Tibial nerve (tissue), 4 donors: ENCODE measurements at places on chromosomes 11 and 22.

DNA sequence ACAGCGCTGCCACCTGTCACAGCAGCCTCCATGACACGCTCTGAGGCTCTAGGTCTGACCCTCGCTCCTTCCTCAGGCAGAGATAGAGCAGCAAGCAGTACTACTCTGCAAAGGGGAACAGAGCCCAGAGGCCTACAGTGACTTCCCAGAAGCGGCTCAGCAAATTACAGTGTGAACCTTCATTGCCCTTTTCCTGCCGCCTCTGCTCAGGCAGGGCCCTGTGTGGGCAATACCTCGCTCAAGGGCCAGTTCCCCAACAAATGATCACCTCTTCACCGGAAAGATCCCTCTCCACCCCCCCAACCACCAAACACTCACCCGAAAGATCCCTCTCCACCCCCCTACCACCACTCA, 12.3 kb downstream of the KIAA0930 start:
- no peak for DNase-seq

GRCh38 chr11:45355706-45356041, 69.5 kb upstream of the SYT13 start:
- DNase-seq = no peak

DNA sequence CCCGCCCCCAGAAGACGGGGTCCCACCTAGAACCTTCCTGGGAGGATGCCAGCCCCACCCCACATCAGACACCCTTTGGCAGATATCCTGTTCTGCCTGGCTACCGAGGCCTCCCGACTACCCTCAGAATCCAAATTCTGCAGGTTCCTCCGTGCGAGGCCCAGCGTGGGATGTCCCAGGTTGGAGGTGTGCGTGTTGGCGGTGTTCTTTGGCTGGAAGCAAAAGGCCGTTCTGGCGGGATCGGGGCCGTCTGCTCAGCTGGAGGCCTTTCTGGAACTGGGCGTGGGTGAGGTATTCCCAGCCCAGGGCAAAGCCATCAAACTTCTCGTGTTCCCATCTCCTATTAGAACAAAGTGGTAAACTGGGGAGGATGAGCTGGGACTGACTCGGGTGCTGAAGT, 32.6 kb downstream of the NUP50 start:
- DNase-seq = no peak

DNA sequence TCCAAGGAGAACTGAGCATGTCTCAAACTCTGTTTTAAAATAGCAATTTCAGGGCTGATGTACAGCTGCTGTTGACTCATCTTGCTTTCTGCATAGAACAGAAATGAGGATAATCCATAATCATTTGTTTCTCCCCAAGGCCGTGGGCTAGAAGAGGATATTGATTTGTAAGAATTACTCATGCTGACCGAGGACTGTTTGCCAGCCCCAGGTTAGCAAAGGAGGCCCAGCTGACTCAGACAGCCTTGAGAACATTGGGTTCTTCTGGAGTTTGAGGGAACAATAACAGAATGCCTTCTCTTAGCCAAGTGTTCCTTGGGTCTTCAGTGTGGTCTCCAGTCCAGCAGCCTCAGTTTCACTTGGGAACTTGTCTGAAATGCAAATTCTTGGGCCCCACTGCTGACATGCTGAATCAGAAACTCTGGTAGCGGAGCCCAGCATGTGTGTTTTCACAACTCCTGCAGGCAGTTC, 92.0 kb downstream of the ZC3H12C start:
- no peak for DNase-seq

GRCh38 chr22:43388420-43388851, 23.4 kb upstream of the MPPED1 start:
- peak; percentile 78 for DNase-seq

DNA sequence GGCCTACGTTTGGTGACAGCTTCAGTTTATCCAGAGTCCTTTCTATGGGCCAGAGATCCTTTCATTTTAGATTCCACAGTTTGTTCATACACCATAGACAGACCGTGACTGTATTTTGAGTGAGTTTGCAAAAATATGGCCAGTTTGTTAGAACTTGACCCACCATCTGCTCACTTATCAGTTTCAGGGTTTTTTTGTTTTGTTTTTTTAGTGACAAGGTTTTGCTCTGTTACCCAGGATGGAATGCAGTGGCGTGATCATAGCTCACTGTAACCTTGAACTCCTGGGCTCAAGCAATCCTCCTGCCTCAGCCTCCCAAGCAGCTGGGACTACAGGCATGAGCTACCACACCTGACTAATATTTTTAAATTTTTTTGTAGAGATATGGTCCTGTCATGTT, 9.1 kb upstream of the CKAP5 start:
- no peak for DNase-seq

GRCh38 chr22:24410110-24410856, 17.1 kb upstream of the ADORA2A start:
- DNase-seq = no peak

- DNase-seq = peak; percentile 11
Measured at GRCh38 chr22:44582016-44582415, 84.0 kb upstream of the RTL6 start.

DNA sequence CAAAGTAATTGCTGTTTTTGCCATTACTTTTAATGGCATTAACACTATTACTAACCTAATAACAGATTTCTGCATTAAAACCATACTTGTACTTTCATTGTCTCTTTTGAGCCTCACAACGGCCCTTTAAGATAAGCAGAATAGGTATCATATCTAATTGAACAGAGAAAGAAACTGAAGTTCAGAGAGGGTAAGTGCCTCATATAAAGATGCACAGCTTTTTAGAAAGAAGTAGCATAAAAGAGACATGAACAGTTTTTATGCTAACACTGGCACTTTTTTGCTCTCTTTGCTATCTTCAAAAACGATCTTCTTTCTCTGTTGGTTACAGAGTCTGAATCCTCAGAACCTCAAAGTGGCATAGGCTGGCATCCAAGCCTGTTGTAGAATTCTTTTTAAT, 102.9 kb upstream of the OR5AK2 start:
- no peak for DNase-seq

- DNase-seq = peak; percentile 36
Measured at GRCh38 chr11:12377106-12377823, at the start of gene PARVA. PARVA (plus strand) TSS chr11:12377571; CDS start chr11:12377648, 77 bp downstream.

DNA sequence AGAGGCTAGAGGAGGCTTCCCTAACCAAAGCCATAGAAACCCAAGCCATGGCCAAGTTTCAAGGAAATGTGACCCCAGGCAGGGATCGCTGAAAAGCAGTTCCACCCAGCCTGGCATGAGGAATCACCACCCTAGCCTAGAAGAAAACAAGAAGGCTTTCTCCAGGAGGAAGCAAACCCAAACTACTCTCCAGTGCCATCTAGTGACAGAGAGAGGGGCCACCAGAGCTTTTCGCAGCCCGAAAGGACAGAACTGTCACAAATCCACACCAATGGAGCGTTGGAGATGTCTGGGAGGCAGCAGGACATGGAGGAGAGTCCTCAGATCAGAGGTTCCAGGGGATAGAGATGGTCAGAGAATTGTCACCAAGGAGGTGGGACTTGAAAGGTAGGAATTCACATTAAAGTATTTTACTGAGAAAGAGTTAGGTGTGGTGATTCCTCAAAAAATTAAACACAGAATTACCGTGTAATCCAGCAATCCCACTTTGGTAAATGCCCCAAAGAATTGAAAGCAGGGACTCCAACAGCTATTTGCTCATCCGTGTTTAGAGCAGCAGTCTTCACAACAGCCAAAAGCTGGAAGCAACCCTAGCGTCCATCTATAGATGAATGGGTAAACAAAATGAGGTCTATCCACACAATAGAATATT, 67.3 kb upstream of the NUP50 start:
- peak; percentile 54 for DNase-seq

- no peak for DNase-seq
Measured at GRCh38 chr11:6307876-6308275, 12.4 kb downstream of the CAVIN3 start.

DNA sequence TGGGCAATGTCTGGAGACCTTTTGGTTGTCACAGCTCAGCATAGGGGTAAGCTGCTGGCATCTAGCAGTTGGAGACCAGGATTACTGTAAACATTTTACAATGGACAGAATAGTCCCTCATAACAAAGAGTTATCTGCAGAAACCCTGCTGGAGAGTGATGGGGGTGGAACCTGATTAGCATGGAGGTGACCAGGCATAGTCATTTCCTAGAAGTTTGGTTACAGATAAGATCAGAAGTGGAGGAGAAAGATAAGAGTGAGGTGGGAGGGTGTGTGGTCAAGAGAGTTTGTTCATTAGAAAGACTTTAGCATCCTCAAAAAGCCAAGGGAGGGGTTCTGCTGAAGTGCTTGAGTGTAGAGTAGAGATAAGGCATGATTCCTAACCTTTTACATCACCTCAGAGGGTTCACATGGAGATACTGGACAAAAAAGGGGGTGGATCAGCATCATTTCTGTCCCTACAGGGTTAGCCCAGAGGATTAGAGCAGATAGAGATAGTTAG, 38.8 kb downstream of the PRDM11 start:
- DNase-seq = no peak

- DNase-seq = no peak
Measured at GRCh38 chr11:132073787-132074186, 703.4 kb downstream of the NTM start.

DNA sequence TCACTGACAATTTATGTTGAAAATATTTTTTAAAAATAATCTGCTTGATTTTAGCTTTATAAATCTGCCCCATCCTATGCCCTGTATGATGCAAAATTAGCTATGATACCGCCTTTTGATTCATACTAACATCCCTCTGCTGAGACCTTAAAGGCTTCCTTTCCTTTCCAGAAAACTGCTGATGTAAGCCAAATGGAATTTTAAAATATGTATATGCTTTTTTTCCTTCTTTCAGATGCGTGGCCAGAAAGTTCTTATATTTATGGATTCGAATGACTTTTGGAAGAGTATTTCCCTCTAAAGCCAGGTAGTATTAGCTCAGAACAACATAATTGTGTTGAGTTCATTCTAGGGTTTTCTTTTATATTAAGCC, 34.5 kb downstream of the SFI1 start:
- DNase-seq = no peak

- no peak for DNase-seq
Measured at GRCh38 chr11:13963169-13963948, 836 bp downstream of the SPON1 start.

DNA sequence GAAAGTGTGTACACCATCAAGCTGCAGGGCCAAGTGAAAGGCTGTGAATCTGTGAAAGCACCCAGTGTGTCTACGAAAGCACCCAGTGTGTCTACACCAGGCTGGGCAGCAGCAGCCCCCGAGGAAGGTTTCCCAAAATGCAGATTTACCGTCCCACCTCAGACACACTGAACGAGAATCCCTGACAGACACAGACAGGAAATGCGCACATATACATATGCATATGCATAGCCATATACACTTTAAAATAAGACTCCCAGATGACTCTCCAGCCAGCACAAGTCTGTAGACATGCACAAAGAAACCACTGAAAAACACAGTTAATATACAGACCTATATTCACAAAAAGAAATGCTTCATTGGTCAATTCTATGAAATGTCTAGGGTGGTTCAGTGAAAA, 155.5 kb upstream of the OPCML start:
- DNase-seq = no peak

GRCh38 chr22:27011133-27011532, 353.7 kb downstream of the MIAT start:
- no peak for DNase-seq

GRCh38 chr11:45100339-45100738, 46.1 kb upstream of the PRDM11 start:
- peak; percentile 3 for DNase-seq

GRCh38 chr11:1699771-1700170, 2.8 kb downstream of the KRTAP5-6 start:
- DNase-seq = no peak

- DNase-seq = no peak
Measured at GRCh38 chr11:123586568-123586967, 67.9 kb downstream of the SCN3B start.

DNA sequence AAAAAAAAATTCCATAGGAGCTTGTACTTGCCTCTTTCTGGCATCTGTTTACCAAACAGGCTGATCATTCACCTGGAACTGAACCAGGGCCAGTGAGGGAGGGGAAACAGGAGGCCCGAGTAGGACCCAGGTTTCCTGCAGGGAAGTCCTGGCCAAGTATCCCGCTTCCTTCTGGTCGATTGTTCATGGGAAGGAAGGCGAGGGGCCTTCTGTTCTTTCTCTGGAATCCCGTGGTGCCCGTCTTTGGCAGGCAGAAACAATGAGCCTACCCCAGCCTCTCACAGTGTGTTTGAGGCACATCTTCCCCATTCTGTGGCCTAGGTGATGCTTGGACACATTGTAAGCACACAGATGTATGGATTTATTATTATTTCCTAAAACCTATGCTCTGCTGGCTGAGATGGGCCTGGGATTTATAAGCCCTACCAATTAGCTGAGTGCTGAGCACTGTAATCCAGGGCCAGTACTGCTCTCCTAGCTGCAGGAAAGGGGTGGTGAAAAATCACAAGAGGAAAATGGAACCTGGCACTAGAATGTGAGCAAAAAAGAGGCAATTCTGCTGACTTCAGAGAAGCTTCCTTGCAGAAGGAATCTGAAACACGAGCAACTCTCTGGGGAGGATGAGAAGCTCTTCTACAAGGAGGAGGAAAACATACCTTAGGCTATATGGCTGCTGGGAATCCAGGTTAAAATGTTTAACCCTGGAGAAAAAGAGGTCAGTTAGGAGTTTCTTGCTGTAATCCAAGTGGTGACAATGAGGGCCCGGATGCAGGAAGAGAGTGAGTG, 53.5 kb downstream of the PRR5L start:
- no peak for DNase-seq

DNA sequence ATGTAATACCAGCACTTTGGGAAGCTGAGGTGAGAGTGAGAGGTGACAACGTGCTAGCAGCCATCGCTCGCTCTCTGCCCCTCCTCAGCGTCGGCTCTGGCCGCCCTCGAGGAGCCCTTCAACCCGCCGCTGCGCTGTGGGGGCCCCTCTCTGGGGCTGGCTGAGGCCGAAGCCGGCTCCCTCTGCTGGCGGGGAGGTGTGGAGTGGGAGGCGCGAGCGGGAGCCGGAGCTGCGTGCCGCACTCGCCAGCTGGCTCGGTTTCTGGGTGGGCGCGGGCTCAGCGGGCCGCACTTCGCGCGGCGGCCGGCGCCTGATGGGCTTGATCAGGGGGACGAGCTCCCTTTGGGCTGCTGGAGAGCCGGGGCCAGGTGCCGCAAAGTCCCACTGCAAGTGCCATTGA, 98.9 kb upstream of the UBASH3B start:
- no peak for DNase-seq

GRCh38 chr11:72968390-72968789, 154.2 kb downstream of the ATG16L2 start:
- DNase-seq = no peak

GRCh38 chr22:20076627-20077172, 3.3 kb upstream of the DGCR8 start:
- no peak for DNase-seq

DNA sequence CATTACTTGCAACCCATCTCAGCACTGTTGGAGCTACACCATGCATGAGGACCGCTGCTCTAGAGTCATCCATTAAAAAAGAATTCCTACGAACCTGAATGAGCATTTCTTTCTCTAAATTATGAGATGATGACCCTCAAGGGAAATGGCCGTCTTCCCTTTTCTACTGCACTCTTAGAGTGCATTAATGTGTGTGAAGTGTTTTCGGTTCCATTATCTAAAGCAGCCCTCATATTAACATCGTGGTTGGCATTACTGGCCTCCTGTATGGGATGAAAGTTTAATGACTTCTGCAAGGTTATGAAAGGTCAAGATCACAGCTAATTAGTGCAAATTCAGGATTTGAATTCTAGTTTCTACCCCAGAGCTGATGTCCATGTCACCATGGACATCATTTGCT, 16.7 kb downstream of the CD44 start:
- no peak for DNase-seq

- peak; percentile 75 for DNase-seq
Measured at GRCh38 chr11:35927682-35928081, 16.2 kb upstream of the LDLRAD3 start.

- DNase-seq = no peak
Measured at GRCh38 chr11:103029401-103029800, 62.6 kb downstream of the DCUN1D5 start.

- no peak for DNase-seq
Measured at GRCh38 chr11:131274233-131274632, 96.2 kb upstream of the NTM start.
